Renal cortex interstitium (tissue), 15 donors: ENCODE measurements at places on chromosomes 1 and 21.

DNA sequence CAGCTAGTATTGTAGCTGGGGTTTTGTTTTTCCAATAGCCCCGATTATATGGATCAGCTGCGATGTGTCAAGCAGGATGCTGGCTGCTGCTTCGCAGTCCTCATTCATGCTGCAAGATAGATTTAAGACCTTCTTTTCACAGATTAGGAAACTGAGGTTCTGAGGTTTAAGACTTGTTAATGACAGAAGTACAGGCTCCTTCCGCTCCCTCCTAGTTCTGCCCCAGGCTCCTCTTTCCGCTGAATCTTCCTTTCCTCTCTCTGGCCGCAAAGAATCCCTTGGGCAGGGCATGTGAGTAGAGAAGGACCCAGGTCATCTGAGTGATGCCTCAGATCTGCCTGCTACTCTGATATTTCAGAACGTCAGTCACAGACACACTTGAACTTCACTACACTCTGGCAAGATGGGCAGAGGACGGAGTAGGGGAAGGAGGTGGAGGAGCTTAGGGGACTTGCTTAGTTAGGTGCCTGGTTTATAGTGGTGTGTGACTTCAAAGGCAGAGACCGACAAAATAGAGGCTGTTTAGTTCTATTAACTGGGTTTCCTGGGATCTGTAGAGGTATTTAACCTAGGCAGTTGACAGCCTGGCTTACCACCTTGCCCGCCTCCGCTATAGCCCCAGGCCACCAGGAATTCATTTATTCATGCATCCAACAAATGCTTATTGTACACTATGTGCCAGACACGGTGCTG is 4.2 kb downstream of the IGSF21 start:
- no peak for DNase-seq

GRCh38 chr1:47934243-47934805 is 62.9 kb downstream of the TRABD2B start:
- peak; percentile 57 for DNase-seq

DNA sequence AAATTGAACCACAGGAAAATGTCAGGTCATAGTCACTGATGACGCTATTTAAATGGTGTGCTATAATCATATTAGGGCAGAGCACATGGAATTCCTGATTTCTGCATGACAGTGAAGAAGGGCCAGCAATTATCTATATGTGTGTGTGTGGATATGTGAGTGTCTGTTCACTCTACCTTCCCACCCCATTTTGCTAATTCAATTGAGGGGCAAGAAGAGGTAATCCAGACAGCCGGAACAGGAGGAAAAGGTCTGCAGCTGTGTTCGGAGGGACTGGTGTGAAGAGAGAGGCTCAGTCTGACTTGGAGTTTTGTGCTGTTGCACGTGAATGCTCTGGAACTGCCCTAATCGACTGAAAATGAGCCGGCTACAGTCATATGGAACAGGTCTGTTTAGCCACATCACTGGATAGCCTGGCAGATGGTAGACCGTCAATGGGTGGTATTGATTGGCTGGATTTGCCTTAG is 5.1 kb upstream of the ELAVL4 start:
- no peak for DNase-seq

GRCh38 chr1:166470014-166470413 is 303.2 kb upstream of the FAM78B start:
- DNase-seq = no peak

DNA sequence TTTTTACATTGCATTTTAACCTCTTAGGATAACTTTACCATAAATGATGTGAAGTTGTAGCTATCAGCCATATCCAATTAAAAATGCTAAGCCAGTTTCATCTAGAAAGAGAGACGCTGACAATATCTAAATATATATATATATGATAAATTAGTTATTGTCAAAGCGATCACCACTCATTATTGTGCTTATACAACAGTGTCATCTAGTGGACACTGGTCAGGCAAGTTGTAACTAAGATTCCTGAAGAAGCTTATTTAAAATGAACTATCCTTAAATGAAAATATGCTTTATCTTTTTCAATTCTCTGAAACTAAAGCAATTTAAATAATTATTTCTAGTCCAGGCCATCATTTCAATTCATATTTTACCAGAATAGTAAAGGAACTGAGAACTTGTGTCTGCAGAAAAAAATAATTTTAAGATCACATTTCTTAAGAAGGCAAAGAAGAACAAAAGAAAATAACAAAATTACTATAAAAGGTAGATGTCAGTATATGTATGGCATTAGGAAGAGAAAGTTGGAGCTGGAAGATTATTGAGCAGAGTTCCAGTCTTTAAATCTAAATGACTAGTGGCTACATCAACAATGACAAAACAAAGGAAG is 193.3 kb upstream of the SNX7 start:
- DNase-seq = peak; percentile 29

- DNase-seq = no peak
Observed at GRCh38 chr1:226455843-226456242, 48.0 kb upstream of the PARP1 start.

DNA sequence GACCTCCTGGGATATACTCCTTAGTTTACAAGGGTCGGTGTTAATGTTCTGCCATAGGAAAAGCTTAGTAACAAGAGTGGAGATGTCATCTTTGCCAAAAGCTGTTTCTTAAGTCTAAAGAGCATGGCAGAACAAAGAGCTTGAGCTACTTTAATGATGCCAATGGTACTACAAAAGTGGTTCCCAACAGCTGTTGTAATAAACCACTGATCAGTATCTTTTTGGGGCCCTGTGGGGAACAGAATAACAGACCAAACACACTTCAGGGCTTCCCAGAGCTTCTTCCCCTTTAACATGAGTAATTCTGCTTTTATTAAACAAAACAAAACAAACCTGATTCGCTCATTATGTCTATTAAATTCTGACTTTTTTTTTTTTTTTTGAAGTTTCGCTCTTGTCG is 116.3 kb downstream of the NCAM2 start:
- DNase-seq = no peak

DNA sequence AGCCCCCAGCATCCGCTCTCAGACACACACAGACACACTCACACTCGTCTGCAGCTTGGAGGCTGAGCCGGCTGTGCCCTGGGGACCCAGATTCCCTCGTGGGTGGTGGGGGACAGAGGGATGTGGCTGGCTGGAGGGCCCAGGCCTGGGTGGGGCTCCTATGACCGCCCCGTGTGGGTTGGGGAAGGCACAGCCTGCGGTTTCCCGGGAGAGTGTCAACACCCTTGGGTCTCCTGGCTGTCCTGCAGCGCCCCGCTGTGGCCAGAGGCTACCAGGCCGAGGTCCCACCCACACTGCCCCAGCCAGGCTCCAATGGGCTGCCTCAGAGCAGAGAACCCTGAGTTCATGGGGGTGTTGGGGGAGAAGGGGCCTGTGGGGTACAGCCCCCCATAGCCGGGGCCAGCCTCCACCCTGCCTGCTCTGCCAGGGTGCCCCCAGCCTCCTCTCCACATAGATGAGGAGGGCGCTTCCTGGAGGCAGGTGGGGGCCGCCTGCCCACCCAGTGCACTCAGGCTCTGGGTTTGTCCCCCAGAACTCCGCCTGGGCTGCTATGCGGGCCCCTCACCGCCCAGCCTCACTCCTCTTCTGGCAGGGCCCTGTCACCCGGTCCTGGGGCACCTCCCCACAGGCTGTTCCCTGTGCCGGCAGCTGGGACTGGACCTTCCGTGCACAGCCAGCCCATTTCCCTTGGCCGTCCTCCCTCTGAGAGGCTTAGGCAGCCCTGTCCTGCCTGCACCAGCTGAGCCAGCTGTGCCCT is at the start of gene TTC34:
TTC34 (minus strand) TSS at position 159 of the 757 bp plus-strand sequence. CDS start 866 bp downstream, outside the sequence.
- no peak for DNase-seq

DNA sequence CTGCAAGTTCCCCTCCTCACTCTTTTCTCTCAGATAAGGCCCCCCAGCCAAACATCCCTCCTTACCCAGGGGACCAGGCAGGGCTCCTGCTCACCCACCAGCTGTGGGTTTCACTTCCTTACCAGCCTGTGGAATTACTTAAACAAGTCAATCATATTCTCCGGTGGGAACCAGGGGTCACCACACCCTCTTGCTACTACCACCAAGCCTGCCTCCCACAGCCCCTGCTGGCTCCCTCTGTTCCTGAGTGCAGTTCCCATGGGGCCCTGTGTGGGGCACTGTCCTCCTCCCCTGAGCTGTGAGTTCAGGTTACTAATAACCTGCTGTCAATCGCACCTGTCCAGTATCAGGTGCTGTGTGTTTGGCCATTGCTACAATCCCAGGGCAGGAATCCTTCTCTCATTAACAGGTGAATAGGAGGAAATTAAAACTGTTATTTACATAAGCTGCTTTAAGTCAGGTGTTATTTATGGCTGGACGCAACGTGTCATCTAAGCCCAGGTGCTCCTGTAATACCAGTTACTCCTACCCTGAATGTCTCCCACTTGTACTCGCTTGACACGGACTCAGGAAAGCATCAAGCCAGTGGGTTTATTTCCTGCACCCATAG is 53.1 kb upstream of the LBR start:
- DNase-seq = no peak

DNA sequence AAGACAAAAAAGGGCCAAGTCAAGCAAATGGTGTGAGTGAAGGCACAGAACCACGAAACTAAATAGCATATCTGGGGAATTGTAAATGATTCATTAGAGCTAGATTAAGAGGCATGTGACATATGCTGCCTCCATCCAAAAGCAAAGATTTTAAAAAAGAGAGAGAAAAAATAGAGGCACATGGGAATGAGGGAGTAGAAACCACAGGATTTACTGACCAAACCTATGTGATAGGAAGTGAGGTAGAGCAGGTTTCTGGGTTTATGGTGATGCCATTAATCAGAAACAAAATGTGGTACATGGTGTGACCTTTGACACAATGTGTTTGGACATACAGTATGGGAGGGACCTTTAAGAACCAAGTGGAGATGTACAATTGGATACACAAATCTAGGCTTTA is 13.6 kb downstream of the C1orf52 start:
- no peak for DNase-seq

GRCh38 chr1:157442065-157442464 is 110.2 kb downstream of the FCRL5 start:
- peak; percentile 3 for DNase-seq

DNA sequence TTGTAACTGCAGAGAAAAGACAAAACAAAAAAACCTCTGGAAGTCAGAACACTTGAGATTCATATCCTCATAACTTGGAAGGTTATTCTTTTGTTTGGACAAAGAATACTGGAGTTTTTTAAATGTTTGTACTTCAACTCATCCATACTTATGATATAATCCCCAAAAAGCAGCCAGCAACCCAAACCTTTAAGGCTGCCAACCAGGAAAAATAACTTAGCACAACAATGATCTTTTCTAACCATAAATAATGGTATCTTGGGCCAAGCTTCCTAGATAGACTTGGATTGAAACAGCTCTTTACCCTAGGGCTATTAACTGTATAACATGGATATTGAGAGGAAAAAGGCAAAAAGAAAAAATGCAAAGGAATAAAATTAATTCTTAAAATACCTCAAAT is 335.1 kb downstream of the LTN1 start:
- no peak for DNase-seq
